ENCODE measurements at places on chromosomes 4 and X.

- H3K36me3 ChIP-seq = no peaks in the 10 kb centered on the region
- no peak overlapping the region for H3K27ac ChIP-seq
- no peaks in the 10 kb centered on the region for H3K4me1 ChIP-seq
- H3K4me3 ChIP-seq = no peak overlapping the region
These were observed 201.6 kb downstream of the TEX13A start for GRCh38 chrX:105018865-105019264.

DNA sequence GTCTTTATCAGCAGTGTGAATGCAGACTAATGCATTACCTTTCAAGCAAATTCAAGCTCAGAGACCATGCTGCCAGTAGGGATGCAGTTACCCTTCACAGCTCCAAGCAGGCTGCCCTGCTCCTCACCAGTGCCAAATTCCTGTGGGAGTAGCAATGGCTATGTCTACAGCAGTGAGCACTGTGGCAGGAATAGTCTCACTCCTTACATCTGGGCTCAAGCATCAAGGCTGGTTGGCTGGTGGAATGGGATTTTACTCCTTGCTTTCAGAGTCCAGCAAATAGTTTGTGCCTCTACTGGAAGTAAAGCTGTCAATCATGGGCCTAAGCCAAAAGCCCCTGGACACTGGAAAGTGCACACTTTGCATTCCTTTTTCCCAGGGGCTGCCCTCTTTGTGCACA lies 1030.8 kb downstream of the SH3BGRL start:
- H3K36me3 ChIP-seq = no peaks in the 10 kb centered on the region
- no peaks in the 10 kb centered on the region for H3K4me1 ChIP-seq
- H3K27ac ChIP-seq = no peak overlapping the region
- no peak for DNase-seq

DNA sequence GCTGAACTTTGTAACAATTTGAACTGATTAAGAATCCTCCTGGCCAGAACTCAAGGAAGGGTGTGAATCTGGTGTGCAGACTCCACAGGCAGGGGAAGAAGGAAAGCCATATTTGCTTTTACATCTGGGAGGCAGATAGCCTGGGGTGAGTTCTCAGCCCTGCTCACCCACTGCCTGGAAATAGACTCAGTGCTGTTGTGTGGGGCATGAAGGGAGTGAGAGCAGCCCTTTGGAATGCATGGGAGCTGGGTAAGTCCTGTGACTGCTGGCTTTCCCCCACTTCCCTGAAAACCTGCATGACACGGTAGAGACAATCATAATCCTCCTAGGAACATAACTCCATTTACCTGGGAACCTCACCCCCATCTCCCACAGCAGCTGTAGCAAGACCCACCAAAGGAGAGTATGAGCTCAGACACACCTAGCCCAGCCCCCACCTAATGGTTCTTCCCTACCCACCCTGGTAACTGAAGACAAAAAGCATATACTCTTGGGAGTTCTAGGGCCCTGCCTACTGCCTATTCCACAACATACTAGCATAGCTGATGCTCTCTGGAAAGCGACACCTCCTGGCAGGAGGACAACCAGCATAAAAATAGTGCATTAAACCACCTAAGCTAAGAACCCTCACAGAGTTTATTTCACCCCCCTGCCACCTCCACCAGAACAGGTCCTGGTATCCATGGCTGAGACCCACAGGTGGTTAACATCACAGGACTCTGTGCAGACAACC lies 59.3 kb upstream of the UBQLN2 start:
- no peak overlapping the region for H3K4me3 ChIP-seq
- H3K27me3 ChIP-seq = no peaks in the 10 kb centered on the region
- DNase-seq = no peak
- H3K4me1 ChIP-seq = no peaks in the 10 kb centered on the region

GRCh38 chr4:2798399-2799223 lies 5.7 kb downstream of the SH3BP2 start:
- no peaks in the 10 kb centered on the region for H3K27me3 ChIP-seq
- peak overlapping the region; percentile 92 for H3K27ac ChIP-seq
- H3K36me3 ChIP-seq = peaks cover 2% of the 10 kb centered on the region
- H3K4me3 ChIP-seq = peak overlapping the region; percentile 90

- no peak overlapping the region for H3K27ac ChIP-seq
- H3K4me3 ChIP-seq = no peak overlapping the region
- no peak for DNase-seq
- no peaks in the 10 kb centered on the region for H3K4me1 ChIP-seq
- peaks cover 18% of the 10 kb centered on the region for H3K27me3 ChIP-seq
- H3K36me3 ChIP-seq = no peaks in the 10 kb centered on the region
These were observed 106.7 kb upstream of the MSX1 start for GRCh38 chr4:4752576-4753401.

DNA sequence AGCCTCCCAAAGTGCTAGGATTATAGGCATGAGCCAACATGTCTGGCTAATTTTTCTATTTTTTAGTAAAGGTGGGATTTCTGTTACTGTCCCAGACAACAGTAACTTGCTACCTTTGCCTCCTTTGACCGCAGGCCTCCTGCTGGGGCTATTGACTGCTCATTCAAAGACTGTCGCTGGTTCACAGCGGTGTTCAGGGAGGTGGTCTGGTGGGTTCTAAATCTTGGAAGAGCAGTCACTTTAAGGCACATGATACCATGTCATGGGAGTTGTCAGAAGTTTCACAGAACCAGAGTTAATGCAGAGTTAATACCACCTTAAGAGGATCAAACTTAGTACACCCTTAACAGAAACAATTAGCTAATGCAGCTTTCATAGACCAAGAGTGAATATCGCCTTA lies 3.8 kb downstream of the ASMT start:
- no peak overlapping the region for H3K4me3 ChIP-seq
- no peak for DNase-seq
- H3K27me3 ChIP-seq = no peaks in the 10 kb centered on the region
- no peaks in the 10 kb centered on the region for H3K36me3 ChIP-seq
- H3K4me1 ChIP-seq = peaks cover 4% of the 10 kb centered on the region
- no peak overlapping the region for H3K27ac ChIP-seq

- no peaks in the 10 kb centered on the region for H3K36me3 ChIP-seq
- no peaks in the 10 kb centered on the region for H3K4me1 ChIP-seq
- H3K4me3 ChIP-seq = no peak overlapping the region
- DNase-seq = no peak
- H3K27ac ChIP-seq = no peak overlapping the region
These were observed 86.8 kb upstream of the VEGFC start for GRCh38 chr4:176879380-176880116.

DNA sequence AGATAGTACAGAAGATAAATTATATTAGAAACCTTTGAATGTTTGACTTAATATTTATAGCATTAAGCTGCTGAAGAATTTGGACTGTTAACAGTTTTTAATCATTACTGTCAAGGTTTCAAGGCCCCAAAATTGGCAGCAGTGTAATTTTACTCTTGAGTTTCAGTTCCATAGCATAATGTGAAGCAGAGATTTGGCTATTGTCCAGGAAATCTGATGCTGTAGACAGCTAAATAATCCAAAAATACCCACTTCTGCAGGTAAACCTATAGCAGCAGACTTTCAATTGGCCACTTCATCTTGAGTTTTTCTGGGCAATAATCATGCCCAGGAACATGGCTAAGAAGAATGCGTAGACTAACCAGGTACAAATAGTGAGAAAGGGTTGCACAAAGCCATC lies 85.0 kb downstream of the RCHY1 start:
- DNase-seq = no peak
- no peak overlapping the region for H3K4me3 ChIP-seq
- H3K27me3 ChIP-seq = no peaks in the 10 kb centered on the region
- no peaks in the 10 kb centered on the region for H3K4me1 ChIP-seq

- H3K27ac ChIP-seq = no peak overlapping the region
- H3K4me3 ChIP-seq = no peak overlapping the region
- no peaks in the 10 kb centered on the region for H3K36me3 ChIP-seq
These were observed 13.4 kb upstream of the CHIC2 start for GRCh38 chr4:54077812-54078211.

GRCh38 chr4:52984462-52984881 lies 122.4 kb downstream of the RASL11B start:
- H3K36me3 ChIP-seq = no peaks in the 10 kb centered on the region
- H3K4me3 ChIP-seq = no peak overlapping the region
- no peak for DNase-seq
- H3K4me1 ChIP-seq = no peaks in the 10 kb centered on the region
- no peak overlapping the region for H3K27ac ChIP-seq

DNA sequence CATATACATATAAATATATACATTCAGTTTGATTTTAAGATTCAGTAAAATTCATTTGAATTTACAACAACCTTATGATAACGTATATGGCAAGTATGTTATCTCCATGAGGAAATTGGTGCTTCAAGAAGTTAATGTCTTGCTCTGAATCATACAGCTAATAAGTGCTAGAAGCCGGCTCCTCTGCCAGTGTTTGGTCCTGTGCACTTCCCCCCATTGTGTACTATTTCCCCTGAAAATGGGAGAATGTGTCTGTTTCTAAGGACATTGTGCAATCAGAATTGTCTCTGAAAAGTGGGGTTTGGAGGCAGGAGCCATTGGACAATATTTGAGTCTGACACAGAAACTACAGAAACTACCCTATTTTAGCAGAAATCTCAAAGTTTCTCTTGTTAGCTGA lies 135.9 kb downstream of the CPE start:
- no peaks in the 10 kb centered on the region for H3K4me1 ChIP-seq
- no peak for DNase-seq
- no peaks in the 10 kb centered on the region for H3K36me3 ChIP-seq
- no peak overlapping the region for H3K4me3 ChIP-seq

DNA sequence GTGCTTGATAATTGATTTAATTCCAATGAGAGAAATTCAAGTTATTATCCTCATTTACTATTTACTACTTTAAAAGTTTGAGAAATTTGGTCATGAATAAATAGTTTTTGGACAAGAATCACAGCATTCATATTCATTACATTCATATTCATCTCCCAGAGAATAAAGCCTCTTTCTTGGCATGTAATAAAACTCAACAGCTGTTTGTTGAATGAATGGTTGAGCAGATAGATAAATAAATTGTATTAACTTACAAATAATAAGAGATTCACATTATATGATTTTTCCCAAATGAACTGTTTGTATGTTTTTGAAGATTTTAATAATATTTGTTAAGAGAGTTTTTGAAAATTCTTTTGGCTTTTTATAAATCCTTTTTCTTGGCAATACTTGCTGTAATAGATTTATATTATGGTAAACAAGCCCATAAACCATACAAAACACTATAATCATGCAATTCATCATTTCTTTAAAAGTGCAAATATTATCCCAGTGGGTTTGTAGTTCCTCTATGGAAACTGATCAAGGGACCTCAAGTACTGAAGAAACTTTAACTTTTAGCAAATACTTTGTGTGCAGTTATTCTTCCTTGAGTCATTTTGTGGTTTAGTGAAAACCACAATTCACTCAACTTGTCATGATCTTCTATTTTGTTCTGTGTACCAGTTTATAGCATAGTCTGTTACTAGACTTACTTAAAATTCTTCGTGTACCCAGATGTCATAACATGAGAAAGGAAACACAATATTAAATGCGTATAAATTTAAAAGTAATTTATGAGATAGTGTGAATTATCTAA lies 371.8 kb downstream of the ADGRL3 start:
- DNase-seq = no peak
- no peak overlapping the region for H3K4me3 ChIP-seq
- no peak overlapping the region for H3K27ac ChIP-seq
- H3K36me3 ChIP-seq = no peaks in the 10 kb centered on the region
- no peaks in the 10 kb centered on the region for H3K27me3 ChIP-seq
- H3K4me1 ChIP-seq = no peaks in the 10 kb centered on the region

- no peak for DNase-seq
- H3K4me1 ChIP-seq = peaks cover 3% of the 10 kb centered on the region
- H3K27ac ChIP-seq = no peak overlapping the region
- H3K36me3 ChIP-seq = peaks cover 39% of the 10 kb centered on the region
- H3K27me3 ChIP-seq = no peaks in the 10 kb centered on the region
These were observed 74.4 kb downstream of the SEC24D start for GRCh38 chr4:118761397-118762016.

DNA sequence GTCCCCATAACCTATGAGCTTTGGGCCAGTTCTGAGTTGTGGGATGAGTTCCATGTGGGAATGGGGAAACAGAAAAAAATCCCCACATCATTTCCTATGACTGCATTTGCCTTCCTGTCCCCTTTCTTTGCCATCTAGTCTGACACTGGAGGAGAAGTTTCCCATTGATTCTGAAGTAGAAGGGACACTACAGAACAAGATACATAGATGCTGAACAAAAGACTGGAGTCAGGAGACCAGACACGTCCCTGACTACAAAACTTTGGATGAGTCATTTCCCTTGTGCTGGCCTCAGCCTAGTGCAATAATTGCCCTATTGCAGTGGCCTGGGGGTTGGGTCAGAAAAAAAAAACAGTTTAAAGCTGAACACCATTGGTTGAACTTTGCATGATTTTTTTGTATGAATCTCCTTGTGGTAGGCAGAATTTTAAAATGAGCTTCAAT lies 22.1 kb downstream of the BEX3 start:
- H3K4me3 ChIP-seq = no peak overlapping the region
- no peak for DNase-seq
- no peaks in the 10 kb centered on the region for H3K36me3 ChIP-seq
- H3K4me1 ChIP-seq = no peaks in the 10 kb centered on the region
- no peak overlapping the region for H3K27ac ChIP-seq
- no peaks in the 10 kb centered on the region for H3K27me3 ChIP-seq

GRCh38 chr4:86448871-86449270 lies 89.0 kb upstream of the MAPK10 start:
- H3K27ac ChIP-seq = no peak overlapping the region
- H3K27me3 ChIP-seq = no peaks in the 10 kb centered on the region
- no peak for DNase-seq
- H3K4me1 ChIP-seq = no peaks in the 10 kb centered on the region
- H3K36me3 ChIP-seq = no peaks in the 10 kb centered on the region
- peak overlapping the region; percentile 1 for H3K4me3 ChIP-seq

- H3K4me3 ChIP-seq = no peak overlapping the region
- H3K4me1 ChIP-seq = peaks cover 4% of the 10 kb centered on the region
- no peaks in the 10 kb centered on the region for H3K27me3 ChIP-seq
- no peak overlapping the region for H3K27ac ChIP-seq
- DNase-seq = no peak
These were observed 147.6 kb downstream of the BCOR start for GRCh38 chrX:39950018-39950688.

DNA sequence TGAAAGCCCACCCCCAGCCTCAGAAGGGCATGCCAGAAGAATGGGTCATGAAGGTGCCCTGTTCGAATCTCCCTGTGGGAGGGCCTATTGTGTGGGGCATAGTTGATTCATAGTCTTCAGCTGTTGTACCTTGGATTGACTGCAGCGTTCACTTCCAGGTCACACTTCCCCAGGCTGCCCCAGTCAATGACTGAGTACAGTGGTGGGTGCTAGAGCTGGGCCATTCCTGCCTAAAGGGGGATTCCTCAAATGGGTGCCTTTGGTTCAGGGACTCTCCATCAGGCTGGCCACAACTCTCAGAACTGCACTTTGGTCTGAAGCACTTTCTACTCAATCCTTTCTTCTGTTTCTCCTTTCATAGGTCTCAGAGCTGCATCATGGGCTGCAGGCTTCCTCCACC lies 35.0 kb upstream of the RASGEF1B start:
- peaks cover 10% of the 10 kb centered on the region for H3K27me3 ChIP-seq
- H3K36me3 ChIP-seq = no peaks in the 10 kb centered on the region
- DNase-seq = no peak
- H3K27ac ChIP-seq = no peak overlapping the region
- H3K4me1 ChIP-seq = peaks cover 16% of the 10 kb centered on the region
- H3K4me3 ChIP-seq = no peak overlapping the region

- no peaks in the 10 kb centered on the region for H3K4me1 ChIP-seq
- no peaks in the 10 kb centered on the region for H3K27me3 ChIP-seq
- H3K4me3 ChIP-seq = no peak overlapping the region
- H3K36me3 ChIP-seq = no peaks in the 10 kb centered on the region
These were observed 69.5 kb upstream of the BRWD3 start for GRCh38 chrX:80879143-80879542.

- H3K36me3 ChIP-seq = no peaks in the 10 kb centered on the region
- no peak overlapping the region for H3K27ac ChIP-seq
- peaks cover 5% of the 10 kb centered on the region for H3K27me3 ChIP-seq
- H3K4me3 ChIP-seq = no peak overlapping the region
- peaks cover 2% of the 10 kb centered on the region for H3K4me1 ChIP-seq
These were observed 30.0 kb upstream of the ANXA5 start for GRCh38 chr4:121726642-121727268.

All from T-helper 2 cell treated with Interferon-gamma antibody and Interleukin-4, amounts not matched to agents 5 μg/mL and 100 μg/mL, for 36 hours (primary cell).